ENCODE measurements at places on chromosomes 12 and 14.

DNA sequence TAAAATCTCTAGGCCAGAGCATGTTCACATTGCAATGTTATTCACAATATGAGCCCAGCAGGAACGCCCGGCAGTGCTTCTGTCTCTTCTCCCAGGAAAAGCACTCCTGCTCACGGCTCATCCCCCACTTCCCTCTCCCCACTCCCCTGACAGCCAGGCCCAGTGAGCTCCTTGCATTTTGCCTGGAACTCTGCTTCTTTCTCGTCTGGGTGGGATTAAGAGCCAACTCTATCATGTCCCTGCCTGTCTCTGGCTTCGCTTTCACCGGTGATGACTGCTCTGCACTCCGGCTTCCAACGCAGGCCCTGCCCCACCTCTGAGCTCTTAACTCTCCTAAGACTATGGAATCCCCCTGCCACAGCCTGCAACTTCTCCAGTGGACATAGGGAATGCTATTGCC, 2.5 kb downstream of the PLEK2 start:
- no peak for DNase-seq

GRCh38 chr14:55902241-55902640, 216.0 kb upstream of the PELI2 start:
- DNase-seq, result no peak

DNA sequence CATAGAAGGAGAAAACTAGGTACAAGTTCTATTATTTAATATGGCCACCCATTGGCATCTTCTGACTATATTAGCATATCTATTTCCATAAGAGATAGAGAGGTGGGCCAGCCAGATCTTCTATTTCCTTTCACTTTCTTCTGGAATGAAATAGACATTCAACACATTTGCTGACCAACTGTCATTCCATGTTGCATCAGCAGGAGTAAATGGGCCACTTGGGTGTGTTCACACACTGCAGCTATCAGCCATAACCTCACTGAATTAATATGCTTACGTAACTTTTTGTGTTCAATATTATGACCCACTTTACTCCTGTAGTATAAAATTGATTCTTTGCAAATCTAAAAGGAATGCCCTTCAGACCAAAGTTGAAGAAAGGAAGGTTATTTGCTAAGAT, 106.2 kb upstream of the LGR5 start:
- DNase-seq, result no peak

- no peak for DNase-seq
Observed at GRCh38 chr12:77882709-77883108, 52.0 kb downstream of the NAV3 start.

GRCh38 chr14:103284574-103285467, 49.2 kb upstream of the EIF5 start:
- DNase-seq, result peak; percentile 39

DNA sequence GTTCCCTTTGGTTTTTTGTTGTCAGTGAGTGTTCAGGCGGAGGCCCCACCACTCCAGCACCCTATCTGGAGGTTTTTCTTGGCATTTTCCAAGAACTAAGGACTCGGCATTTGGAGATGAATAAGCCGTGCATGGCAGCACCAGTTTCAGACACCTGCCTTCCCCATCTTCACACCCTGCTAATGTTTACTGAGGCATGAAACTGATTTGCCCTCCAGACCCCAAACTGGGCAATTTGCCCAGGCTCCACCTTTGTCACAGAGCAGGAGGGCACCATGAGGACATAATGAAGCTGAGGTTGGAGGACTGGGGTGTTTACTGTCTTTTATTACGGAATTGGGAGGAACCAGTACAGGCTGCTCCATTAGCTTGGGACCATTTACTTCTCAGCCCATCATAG, 113.4 kb downstream of the LGMN start:
- no peak for DNase-seq

DNA sequence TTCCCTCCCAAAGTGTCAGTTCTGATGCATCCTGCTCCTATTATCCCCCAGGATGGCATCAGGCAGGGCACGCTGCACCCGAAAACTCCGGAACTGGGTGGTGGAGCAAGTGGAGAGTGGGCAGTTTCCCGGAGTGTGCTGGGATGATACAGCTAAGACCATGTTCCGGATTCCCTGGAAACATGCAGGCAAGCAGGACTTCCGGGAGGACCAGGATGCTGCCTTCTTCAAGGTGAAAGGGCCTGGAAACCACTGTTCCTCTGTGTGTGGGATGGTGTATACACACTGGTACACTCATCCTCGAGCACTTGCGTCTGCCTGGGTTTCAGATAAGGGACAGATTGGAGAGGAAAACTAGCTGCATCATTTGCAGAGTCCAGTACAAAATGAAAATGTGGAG, 1.0 kb downstream of the IRF9 start:
- DNase-seq, result peak; percentile 44

DNA sequence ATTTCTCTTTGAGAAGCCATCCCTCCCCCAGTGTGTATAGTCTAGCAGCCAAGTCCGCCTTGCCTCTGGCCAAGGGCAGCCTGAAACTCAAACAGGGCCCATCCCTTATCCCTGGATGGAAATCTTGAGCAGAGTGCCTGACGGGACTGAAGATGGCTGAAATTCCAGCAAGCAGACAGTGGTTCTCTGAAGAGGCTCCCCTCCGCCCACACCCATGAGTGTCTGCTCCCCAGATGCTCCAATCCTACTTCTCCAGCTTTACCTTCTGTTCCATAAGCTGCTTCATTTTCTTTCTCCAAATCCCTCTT, 396.2 kb downstream of the NUAK1 start:
- no peak for DNase-seq

DNA sequence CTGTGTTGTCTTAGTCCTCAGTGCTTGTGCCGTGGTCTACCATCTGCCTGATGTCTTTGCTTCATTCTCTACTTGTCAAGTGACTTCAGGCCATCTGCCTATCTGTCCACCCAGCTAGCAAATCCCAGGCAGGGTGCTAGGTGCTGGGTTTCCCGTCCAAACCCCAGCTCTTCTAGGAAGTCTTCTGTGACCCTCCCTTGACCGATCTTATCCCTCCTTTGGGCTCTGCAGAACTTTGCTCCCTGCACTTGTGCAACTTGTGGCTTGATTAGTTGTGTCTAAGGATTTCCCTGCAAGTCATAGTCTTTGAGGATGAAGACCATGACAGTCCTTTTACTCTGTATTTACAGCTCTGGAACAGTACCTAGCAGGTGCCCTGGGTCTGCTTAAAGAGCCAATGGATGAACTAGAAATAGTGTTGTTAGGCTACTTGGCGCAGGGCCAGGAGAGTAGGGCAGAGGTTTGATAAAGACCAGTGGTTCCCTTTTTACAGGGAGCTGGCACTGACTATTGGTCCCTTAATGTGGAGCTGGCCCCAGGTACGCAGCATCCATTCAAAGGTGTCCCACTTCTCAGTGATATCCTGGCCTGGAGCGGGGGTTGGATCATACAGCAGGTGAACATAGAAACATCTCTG, 60.1 kb downstream of the ADCK1 start:
- DNase-seq, result no peak

DNA sequence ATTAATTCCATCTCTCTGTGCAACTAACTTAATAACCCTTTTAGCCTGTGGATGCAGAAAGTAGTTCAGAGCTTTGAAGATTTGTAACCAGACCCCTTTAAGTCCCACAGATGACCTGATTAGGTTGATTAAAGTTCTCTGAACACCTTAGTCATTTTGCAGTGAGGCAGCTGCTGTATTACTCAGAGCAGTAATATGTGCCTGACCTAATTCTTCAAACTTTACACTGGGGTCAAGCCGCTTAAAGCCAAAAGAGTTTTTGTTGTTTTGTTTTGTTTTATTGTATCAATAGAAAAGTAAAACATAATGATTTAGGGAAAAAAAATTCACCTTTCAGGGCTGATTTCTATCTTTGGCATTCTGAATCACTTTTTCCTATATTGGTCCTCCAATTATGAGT, 78.6 kb upstream of the PLEKHG7 start:
- DNase-seq, result peak; percentile 24

- peak; percentile 1 for DNase-seq
Observed at GRCh38 chr12:18207266-18207665, 54.1 kb upstream of the PIK3C2G start.

- DNase-seq, result no peak
Observed at GRCh38 chr12:81083906-81084513, 6.1 kb downstream of the ACSS3 start.

- DNase-seq, result no peak
Observed at GRCh38 chr12:125619723-125620122, 554.5 kb downstream of the AACS start.

DNA sequence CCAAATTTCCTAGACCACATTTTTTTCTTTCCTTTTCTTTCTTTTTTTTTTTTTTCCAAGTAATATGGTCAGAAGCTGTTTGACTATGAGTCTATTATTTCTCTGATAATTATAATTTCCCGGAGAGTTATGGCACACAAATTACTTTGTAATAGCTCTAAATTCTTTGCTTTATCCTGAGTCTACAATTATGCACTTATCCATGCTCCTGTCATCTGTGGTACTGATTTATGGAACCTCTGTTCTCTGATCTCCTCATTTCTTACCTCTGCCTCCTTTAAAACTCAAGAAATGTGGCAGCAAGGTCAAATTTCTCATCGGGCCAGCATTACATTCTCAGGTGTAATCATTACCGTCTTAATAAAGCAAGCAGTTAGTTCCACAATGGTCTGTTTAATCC, 282.1 kb downstream of the PAWR start:
- DNase-seq, result no peak

DNA sequence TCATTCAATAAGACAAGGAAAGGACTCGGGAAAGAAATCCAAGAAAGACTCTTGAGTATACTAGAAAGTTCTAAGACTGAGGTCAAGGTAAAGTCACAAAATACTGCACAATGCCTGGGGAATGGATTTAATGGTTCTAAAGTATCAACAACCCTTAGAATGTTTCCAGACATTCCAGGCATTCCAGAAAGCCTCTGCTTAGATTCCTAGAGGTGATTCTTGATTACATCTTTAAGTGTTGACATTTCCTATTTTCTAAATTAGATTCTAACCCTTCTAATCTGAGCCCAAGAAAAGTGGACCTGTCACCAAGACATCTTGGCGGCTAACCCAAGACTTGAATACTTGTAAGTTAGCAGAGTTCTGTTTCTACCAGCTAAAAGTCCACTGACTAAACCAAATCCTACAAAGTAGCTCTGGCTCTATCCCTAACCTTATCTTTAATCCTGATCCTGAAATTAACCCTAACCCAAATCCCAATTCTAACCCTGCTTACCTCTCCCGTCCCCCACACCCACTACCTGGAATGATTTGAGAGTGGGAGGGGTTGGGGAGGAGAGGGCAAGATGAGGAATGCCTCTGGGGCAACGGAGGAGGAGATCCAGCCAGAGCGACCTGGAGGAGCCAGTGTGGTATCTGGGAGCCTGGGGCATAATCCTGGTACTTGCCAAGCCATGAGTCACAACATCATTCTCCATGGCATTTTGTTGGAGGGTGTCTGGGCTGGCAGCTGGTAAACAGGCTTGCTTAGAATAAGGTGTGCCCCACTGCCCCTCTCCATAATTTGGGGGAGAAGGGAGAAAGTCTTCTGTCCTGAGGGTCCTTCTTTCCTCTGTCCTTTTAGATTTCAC, 93.4 kb upstream of the HOXC13 start:
- peak; percentile 63 for DNase-seq

- no peak for DNase-seq
Observed at GRCh38 chr12:122842505-122843405, 7.5 kb downstream of the HIP1R start.

Data from fibroblast of the aortic adventitia (primary cell).